Activated naive CD4-positive, alpha-beta T cell treated with anti-CD3 and anti-CD28 coated beads, Interleukin-2, amount 50 U/mL, for 72 hours (primary cell): ENCODE measurements at places on chromosomes 5 and 9.

- no peak for DNase-seq
These were observed 46.8 kb downstream of the ITGA2 start for GRCh38 chr5:53035868-53036381.

DNA sequence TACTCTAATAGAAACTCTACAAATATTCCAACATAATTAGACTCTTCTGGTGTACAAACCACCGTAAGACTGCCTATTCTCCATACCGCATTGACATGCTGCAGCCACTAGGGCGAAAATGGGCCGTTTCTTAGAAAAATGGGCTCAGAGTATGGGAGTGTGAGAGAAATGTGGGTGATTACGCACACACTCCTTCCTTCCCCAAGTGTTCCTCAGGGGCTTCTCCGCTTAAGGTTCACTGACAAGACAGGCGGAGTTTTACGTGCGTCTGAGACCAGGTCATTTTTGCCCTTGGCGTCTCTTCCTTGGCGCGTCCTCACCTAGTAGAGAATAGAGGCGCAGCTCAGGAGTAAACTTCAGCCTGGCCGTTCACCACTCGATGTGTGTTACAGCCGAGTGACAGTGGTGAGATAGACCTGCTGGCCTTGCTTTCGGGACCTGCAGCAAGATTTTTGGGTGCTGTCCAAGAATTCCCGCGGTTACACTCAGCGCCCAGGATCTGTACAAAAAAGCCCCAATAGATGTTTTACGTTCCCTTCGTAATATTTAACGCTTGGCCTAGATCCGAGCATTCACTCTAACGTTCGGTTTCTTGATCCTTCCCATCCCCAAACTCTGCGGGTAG is 1.8 kb upstream of the NTRK2 start:
- no peak for DNase-seq

GRCh38 chr5:79471556-79471955 is 42.4 kb downstream of the HOMER1 start:
- DNase-seq, result no peak

- DNase-seq, result no peak
These were observed 220.9 kb downstream of the MAPKAP1 start for GRCh38 chr9:125486152-125486508.

GRCh38 chr5:97658116-97658900 is 475.3 kb upstream of the RIOK2 start:
- no peak for DNase-seq

DNA sequence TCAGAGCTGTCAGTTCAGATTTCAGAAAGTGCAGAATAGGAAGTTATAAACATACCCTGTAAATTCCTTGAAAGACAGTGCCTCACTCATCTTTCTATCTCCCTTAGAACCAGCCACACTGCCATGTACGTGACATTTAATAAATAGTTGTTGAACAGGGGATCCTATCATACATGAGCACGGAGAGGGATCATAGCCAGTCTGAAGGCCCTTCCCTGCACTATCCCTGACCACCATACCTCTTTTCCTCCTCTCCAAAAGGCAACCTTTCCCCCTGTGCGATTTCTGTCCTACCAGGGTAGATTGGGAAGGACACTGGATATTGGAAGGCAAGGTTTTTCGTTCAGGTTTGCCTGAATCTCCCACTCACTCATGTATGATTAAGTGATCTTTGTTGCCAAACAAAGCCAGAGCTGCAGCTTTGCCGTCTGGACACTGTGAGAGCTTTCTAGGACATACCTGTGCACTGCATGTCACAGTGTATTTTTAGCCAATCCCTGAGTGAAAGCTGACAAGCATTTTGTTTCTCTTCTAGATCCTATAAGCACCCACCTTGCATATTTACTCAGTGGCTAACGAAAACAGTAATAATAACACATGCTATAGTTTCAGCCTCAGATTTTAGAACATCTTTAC is 986.5 kb upstream of the WWC1 start:
- DNase-seq, result no peak

- DNase-seq, result no peak
These were observed 14.4 kb downstream of the LMX1B start for GRCh38 chr9:126628146-126628545.

DNA sequence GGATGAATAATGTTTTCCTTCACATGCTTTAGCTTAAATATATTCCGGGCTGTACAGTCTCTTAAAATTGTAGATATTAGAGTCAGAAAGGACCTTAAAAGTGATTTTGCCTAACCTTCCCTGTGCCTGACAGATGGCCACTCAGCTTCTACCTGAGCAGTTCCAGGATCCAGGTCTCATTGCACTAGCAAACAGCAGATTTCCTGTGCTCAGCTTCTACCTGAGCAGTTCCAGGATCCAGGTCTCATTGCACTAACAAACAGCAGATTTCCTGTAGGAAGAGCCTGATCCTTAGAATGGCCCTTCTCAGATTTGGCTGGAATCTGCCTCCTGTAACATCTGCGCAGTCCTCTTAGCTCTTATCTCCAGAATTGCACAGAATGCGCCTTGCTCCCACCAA is 219.8 kb downstream of the AOPEP start:
- DNase-seq, result no peak

- peak; percentile 26 for DNase-seq
These were observed 17.8 kb upstream of the OLFM1 start for GRCh38 chr9:135069558-135070197.

- DNase-seq, result no peak
These were observed 737.7 kb downstream of the TLE1 start for GRCh38 chr9:80951675-80952074.

DNA sequence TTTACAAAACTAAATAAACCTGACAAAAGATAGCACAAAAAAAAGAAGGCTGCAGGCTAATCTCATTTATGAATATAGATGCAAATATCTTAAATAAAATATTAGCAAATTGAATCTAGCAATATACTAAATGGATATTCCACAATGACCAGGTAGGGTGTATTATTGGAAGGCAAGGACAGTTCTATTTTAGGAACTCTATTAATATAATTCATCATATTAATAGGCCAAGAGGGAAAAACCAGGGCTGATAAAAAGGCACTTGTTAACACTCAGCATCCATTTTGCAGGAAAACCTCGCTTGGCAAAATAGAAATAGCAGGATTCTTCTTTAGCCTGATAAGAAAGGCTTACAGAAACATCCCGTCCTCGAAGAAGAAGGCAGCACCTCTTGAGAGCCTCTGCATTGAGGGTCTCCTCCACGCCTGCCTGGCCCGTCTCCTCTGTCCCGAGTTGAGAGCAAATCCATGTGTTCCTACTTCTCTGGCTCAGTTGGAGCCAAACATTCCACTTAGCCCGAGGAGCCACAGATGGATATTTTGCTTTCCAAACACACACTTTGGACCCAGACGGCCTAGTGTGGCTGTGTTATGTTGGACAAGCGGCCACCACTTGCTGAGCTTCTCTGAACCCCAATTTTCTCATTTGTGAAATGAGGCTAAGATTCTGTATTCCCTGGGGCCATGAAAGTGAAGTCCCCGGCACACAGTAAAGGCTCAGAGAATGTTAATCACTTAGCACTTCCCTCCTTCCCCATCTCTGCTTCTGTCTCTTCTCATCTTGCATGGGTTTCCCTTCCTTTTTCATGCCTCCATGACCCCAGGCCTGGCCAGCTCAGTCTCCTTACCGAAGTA is 181.8 kb upstream of the MVB12B start:
- no peak for DNase-seq

DNA sequence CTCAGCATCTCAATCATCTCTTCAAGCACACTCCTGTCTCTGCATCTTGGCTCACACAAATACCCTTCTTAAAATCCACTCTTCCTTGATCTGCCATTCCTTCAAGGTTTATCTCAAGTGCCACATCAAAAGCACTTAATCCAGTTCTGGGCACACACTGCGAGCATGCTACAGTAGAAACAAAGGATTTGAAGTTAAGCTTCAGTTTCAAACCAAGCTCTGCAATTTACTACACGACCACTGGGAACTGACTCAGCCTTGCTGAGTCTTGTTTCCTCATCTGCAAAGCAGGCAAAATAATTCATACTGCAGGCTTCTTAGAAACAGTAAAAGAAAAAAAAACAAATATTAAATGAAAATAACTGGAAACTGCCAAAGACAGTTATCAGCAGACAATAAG is 50.5 kb upstream of the CTNNAL1 start:
- DNase-seq, result no peak

DNA sequence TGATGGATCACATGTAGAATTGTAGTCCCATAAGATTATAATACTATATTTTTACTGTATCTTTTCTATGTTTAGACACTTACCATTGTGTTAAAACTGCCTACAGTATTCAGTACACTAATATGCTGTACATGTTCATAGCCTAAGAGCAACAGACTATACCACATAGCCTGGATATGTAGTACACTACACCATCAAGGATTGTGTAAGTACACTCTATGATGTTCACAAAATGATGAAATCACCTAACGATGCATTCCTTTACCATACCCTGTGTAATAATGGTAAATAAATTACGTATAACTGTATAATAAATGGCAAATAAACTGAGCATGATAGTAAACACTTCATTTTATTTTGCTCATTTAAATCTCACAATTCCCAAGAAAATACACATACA is 60.3 kb downstream of the RICTOR start:
- DNase-seq, result no peak

GRCh38 chr5:14146725-14147124 is 3.6 kb downstream of the TRIO start:
- DNase-seq, result no peak

- no peak for DNase-seq
These were observed 10.6 kb downstream of the PTGR1 start for GRCh38 chr9:111588846-111589245.

DNA sequence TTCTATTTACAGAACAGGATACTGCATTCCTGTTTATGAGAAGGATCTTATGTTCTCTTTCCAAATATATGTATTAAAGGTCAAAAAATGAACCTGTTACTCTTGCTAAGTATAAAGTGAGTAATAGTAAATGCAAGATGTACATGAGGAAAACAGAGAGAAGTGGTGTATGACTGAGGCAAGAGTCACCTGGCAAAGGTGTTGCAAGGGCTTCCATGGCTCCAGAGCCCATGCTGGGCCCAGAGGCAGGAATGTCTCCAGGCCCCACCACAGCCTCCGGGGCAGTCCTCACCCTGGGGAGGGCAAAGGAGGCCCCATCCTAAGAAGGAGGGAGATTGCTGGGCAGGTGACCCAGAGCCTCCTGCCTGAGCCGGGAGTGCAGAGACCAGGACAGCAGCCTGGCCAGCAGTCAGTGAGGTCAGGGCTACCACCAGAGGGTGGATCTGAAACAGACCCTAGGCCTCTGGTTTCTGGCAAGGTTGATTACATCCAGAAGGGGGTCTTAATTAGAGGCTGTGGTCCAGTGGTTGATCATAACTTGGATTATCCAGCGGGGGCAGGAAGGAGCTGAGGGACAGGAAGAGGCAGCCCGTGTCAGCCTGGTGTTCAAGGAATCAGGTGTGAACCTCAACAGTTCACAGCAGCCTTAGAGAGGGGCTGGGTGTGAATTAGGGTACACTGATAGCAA is 57.3 kb upstream of the CPLX2 start:
- no peak for DNase-seq

DNA sequence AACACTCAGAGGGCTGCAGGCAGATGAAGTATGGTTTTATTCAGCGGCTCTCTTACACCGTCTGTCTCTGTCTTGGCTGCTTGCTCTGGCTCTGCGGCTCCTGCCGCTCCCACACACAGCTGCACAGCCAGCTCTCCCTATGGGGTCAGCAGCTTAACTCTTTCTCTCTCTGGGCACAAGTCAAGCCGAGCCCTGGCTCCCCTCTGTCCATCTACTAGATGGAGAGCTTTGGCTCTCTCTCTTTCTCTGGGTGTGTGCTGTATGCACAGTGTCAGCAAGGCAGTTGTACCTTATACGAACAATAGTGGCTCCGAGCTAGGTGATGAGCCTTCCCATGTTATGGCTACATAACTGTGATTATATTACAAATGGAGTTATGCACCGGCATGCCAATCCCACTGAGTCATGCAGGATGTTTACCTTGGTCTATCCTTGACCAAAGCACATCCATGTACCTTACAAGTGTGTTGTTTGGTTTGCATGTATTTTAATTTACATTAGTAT is 19.3 kb upstream of the PPP2CA start:
- no peak for DNase-seq

DNA sequence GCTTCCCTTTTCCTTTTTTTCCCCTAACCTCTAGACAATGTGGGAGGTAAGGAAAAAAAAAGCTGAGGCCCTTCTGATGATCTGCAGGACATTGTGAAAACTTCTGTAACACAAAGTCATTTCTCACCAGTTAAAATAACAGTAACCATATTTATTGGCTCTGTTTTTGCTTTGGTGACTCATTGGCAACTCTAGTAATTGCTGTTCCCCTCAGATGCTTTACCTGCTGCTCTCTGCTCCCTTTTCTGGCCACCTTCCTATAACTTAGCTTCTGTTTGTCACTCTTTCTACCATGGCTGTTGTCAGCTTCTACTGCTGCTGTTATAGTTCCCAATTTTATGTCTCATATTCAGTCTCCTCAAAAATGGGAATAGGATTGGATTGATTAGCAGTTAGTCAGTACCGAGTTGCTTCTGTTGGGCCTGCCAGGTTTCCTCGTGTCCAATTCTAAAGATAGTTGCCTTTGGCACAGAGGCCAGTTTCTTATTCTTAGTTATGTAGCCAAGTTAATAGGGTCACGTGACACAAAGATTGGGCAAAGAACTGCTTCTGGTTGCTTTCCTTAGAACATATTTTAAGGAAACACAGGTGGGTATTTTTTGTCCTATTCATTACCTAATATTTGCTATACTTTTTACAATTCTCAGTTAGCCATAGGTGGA is 16.8 kb downstream of the SCAMP1 start:
- DNase-seq, result no peak

GRCh38 chr5:124783794-124784193 is 37.4 kb upstream of the ZNF608 start:
- no peak for DNase-seq

GRCh38 chr9:77957652-77958051 is 74.0 kb downstream of the GNAQ start:
- no peak for DNase-seq

GRCh38 chr9:19180991-19181390 is 49.5 kb upstream of the DENND4C start:
- no peak for DNase-seq

DNA sequence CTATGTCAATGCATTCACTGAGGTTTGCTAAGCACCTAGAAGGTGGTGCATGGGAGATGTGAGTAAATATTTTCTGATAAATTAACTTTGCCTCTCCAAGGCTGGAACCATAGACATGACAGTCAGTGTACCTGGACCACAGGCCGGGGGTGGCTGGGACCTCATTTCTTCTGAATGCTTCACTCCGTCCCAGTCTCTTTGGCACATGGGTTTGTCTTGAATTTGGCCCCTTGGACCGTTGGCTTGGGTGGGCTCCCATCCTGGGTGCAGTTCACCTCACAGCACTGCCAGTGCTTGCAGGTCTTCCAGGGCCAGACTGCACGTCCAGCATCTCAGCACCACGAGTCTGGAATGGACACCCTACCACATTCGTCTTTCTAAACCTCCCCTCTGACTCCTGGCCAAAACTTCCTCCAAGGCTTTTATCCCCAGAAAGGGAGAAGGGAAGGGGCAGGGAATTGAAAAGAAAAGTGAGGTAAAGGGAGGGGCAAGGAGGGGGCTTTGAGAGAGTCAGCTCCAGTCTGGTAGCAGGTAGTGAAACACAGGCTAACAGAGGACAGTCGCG is 267.8 kb downstream of the MED10 start:
- DNase-seq, result no peak
